ENCODE measurements at places on chromosomes 3 and 15. TPM values are rescaled to one million over a fixed set of nuclear protein-coding genes. Genes with fewer than 3 reads are reported as not detected.

DNA sequence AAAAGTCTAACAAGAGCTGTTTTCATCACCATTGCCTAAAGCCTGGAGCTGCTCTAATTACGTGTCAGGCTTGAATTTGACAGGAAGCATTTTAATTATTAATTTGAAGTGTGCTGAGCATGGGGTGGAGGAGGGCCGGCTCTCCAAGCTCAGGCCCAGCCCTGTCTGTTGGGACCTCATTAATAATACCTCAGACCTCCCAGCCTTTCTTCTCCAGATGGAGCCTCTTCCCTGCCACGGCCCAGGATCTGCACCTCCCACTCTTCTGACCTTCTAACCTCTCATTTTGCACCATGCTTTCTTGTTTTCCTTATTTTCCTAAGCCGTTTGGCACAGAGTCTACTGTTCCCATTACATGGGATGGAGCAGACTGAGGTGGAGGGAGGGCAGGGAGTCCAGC is 30.0 kb downstream of the INSYN1 start:
- no peaks in the 10 kb centered on the region for H3K27me3 ChIP-seq
- H3K27ac ChIP-seq, result no peak overlapping the region
- DNase-seq, result no peak
- H3K4me1 ChIP-seq, result no peaks in the 10 kb centered on the region
- no peak overlapping the region for H3K4me3 ChIP-seq

- no peaks in the 10 kb centered on the region for H3K4me1 ChIP-seq
- no peaks in the 10 kb centered on the region for H3K27me3 ChIP-seq
- DNase-seq, result no peak
- no peaks in the 10 kb centered on the region for H3K36me3 ChIP-seq
Measured at GRCh38 chr3:169548194-169548593, 115.3 kb downstream of the MECOM start.

GRCh38 chr3:53287131-53287629 is 31.4 kb upstream of the TKT start:
- H3K36me3 ChIP-seq, result no peaks in the 10 kb centered on the region
- no peak overlapping the region for H3K27ac ChIP-seq
- no peak overlapping the region for H3K4me3 ChIP-seq
- H3K27me3 ChIP-seq, result no peaks in the 10 kb centered on the region
- DNase-seq, result no peak
- H3K4me1 ChIP-seq, result no peaks in the 10 kb centered on the region

GP5 gene
- not detected for total RNA-seq

DNA sequence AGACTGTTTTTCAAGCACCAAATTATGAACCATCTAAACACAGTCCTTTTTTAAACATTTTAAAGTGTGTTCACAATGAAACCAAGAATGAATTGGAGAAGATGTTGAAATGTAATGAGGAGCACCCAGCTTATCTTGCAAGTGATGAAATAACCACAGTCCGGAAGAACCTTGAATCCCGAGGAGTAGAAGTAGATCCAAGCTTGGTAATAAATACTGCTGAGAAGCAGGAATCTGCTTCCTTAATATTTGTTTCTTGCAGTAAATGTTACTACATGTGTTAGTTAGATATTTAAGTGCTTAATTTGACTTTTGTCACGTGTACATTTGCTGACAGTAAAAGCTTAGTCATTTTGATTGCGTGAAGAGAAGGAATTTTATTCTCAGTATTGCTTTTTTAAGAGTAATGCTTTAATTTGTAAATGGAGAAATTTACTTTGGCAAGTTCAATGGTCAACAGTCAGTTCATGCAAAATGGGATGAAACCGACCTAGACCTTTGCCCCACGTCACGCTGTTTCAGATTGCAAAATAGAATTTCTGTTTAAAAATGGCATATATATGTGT is 69.8 kb downstream of the OPA1 start:
- no peaks in the 10 kb centered on the region for H3K4me1 ChIP-seq
- no peaks in the 10 kb centered on the region for H3K27me3 ChIP-seq
- peaks cover 8% of the 10 kb centered on the region for H3K36me3 ChIP-seq
- DNase-seq, result no peak
- H3K4me3 ChIP-seq, result no peak overlapping the region
- H3K27ac ChIP-seq, result no peak overlapping the region

DNA sequence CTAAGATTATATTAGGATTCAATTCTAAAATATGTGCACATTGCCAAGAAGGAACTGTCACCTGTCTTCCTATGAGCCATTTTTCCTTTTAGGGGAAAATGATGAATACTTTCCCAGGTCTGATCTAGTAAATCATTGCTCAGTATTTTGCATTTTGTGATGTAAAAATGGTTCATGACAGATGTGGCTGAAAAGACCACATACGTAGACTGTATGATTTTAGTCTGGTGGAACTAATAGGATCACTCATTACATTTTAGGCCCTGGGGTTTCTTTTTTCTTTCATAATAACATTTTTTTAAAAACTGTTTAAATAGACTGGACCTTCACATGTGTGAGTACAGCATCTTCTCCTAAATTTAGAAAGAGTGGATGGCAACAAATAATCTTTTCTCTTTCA is 201.7 kb upstream of the MLF1 start:
- H3K4me1 ChIP-seq, result no peaks in the 10 kb centered on the region
- no peaks in the 10 kb centered on the region for H3K27me3 ChIP-seq
- H3K27ac ChIP-seq, result no peak overlapping the region

ISG20 gene
- total RNA-seq, result 34.4 TPM

GRCh38 chr3:115248274-115248673 is 101.2 kb upstream of the ZBTB20 start:
- H3K4me3 ChIP-seq, result no peak overlapping the region
- DNase-seq, result no peak
- H3K36me3 ChIP-seq, result no peaks in the 10 kb centered on the region
- no peaks in the 10 kb centered on the region for H3K27me3 ChIP-seq
- no peak overlapping the region for H3K27ac ChIP-seq

DNA sequence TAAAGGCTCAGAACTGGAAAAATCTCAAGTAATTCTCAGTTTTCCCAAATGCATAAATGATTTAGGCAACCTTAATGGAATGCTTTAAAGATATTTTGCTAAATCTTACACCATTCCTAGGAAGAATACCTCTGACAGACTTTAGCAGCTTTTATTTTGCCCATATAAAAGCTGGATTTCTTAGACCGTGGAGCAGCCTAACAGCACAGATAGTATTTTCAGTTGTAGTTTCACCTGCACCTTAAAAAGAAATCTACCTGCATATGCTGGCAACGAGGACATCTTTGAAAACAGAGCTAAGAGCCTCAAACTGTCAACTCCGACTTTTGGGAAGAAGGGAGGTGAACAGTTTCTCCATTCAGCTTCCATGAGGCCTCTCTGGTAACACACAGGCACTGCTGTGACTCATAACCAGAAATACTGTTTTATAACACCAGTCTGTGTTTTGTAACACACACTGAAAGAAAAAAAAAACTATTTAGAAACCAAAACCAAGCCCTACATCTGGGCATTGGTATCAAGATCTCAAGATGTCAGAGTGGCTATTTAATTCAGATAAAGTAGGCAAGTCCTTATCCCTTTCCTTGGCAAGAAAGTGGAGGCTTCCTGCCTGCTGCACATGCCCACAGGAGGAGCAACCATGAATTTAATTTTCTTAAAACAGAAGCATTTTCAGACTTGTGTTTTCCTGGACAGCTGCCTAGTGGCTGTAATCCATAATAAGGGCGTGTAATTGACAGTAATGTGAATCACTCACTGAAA is 181.5 kb upstream of the ICE2 start:
- H3K27me3 ChIP-seq, result no peaks in the 10 kb centered on the region
- no peaks in the 10 kb centered on the region for H3K36me3 ChIP-seq
- no peak for DNase-seq
- no peaks in the 10 kb centered on the region for H3K4me1 ChIP-seq
- peak overlapping the region; percentile 15 for H3K27ac ChIP-seq
- no peak overlapping the region for H3K4me3 ChIP-seq

IL5RA gene
- 0.98 TPM for total RNA-seq

- no peaks in the 10 kb centered on the region for H3K4me1 ChIP-seq
- DNase-seq, result no peak
- no peak overlapping the region for H3K4me3 ChIP-seq
Measured at GRCh38 chr15:63231706-63232105, 42.3 kb downstream of the RAB8B start.

GRCh38 chr3:174199696-174200095 is 659.4 kb upstream of the NAALADL2 start:
- H3K36me3 ChIP-seq, result no peaks in the 10 kb centered on the region
- no peak overlapping the region for H3K4me3 ChIP-seq
- no peaks in the 10 kb centered on the region for H3K27me3 ChIP-seq
- no peak for DNase-seq
- no peak overlapping the region for H3K27ac ChIP-seq
- H3K4me1 ChIP-seq, result no peaks in the 10 kb centered on the region

GRCh38 chr3:10007126-10007782 is 19.0 kb upstream of the FANCD2 start:
- no peaks in the 10 kb centered on the region for H3K27me3 ChIP-seq
- peak; percentile 13 for DNase-seq
- no peak overlapping the region for H3K4me3 ChIP-seq
- H3K27ac ChIP-seq, result no peak overlapping the region
- H3K4me1 ChIP-seq, result peaks cover 11% of the 10 kb centered on the region

PRSS50 gene
- total RNA-seq, result 3.6 TPM

DNA sequence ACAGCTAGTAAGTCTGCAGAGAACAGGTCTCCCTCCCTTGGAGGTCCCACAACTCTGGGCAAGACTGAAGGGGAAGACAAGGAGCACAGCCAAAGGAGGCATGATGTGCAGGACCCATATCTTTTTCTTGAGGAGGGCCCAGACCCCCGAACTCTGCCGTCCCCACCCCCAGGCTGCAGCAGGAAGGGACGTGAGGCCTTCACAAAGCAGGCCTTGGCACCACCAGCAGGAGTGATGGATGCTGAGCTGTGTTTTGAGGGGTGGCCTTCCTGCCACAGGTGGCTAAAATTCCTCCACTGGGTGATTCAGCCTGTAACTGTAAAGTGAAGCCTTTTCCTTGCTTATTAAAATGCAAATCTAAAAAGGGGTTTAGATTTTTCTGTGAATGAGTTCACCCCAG is 8.6 kb downstream of the PLA2G4D start:
- no peaks in the 10 kb centered on the region for H3K27me3 ChIP-seq
- no peaks in the 10 kb centered on the region for H3K4me1 ChIP-seq
- DNase-seq, result no peak
- H3K27ac ChIP-seq, result no peak overlapping the region

RBMS3 gene
- 103 TPM for total RNA-seq

DNA sequence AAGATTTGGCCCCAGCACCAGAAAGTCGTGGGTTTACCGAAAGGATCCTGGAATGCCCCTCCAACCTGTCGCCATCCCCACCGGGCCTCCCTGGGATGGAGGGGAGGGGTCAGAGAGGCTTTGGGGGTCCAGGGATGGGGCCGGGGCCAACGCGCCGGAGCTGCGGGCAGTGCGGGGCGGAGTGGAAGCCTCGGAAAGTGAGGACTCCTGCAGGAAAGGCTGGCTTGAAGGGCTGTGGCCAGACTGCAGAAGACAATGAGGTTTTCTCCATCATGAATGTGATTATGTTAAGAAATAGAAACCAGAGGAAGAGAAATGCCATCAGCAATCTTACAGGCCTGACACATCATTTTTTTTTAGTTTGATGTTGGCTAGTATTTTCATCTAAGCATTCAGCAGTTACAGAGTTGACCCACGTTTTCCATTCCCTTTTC is 738 bp downstream of the YEATS2 start:
- H3K27me3 ChIP-seq, result no peaks in the 10 kb centered on the region
- peak overlapping the region; percentile 90 for H3K27ac ChIP-seq
- no peaks in the 10 kb centered on the region for H3K4me1 ChIP-seq
- H3K36me3 ChIP-seq, result no peaks in the 10 kb centered on the region
- H3K4me3 ChIP-seq, result peak overlapping the region; percentile 97

BHLHE40 gene
- 135 TPM for total RNA-seq

GRCh38 chr15:66886686-66887273 is 178.6 kb upstream of the SMAD3 start:
- no peaks in the 10 kb centered on the region for H3K27me3 ChIP-seq
- no peak overlapping the region for H3K27ac ChIP-seq
- H3K36me3 ChIP-seq, result no peaks in the 10 kb centered on the region
- no peak overlapping the region for H3K4me3 ChIP-seq
- peaks cover 11% of the 10 kb centered on the region for H3K4me1 ChIP-seq

DNA sequence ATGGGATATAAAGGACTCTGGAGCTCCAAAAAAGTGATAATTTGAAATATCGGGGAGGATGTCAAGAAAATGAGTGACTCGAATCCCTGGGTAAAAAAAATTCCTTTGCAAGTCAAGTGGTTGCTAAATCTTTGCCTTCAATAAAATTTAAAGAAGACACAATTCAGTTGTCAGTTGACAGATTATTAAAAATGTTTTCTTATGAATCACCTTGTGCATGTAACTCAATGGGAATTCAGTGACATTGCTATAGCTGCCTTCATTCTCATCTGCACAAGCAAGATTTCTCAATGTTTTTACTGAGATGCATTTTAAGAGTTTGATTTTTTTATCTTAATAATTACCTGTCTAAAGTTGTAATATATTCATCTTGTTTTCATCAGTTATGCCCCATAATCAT is 264.0 kb upstream of the IL12A start:
- H3K4me3 ChIP-seq, result no peak overlapping the region
- H3K27me3 ChIP-seq, result no peaks in the 10 kb centered on the region
- H3K36me3 ChIP-seq, result no peaks in the 10 kb centered on the region
- no peak overlapping the region for H3K27ac ChIP-seq
- DNase-seq, result no peak
- H3K4me1 ChIP-seq, result no peaks in the 10 kb centered on the region

GNAT1 gene
- not detected for total RNA-seq

GRCh38 chr15:79401301-79401700 is 30.8 kb upstream of the MINAR1 start:
- no peaks in the 10 kb centered on the region for H3K4me1 ChIP-seq
- DNase-seq, result no peak
- no peaks in the 10 kb centered on the region for H3K36me3 ChIP-seq

RPP25 gene
- 7.6 TPM for total RNA-seq

DIPK2A gene
- total RNA-seq, result 19.8 TPM

SEMA3G gene
- 255 TPM for total RNA-seq

DNA sequence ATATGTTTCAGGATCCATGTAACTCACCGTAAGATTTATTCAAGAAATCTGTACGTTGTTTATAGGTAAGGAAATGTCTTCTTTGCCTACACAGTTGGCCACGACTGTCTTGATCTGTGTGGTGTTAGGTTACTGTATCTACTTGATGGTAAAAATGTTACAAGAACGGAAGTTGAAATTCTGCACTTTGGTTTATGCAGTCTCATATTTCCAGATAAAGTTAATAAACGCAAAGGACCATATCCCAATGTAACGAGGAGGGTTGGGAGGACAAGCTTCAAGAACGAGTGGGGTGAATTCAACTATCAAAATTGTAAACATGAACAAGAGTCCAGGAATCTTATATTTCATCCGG is 1.0 kb downstream of the USF3 start:
- DNase-seq, result no peak
- peak overlapping the region; percentile 98 for H3K27ac ChIP-seq
- no peaks in the 10 kb centered on the region for H3K27me3 ChIP-seq
- H3K36me3 ChIP-seq, result no peaks in the 10 kb centered on the region
- no peaks in the 10 kb centered on the region for H3K4me1 ChIP-seq

- H3K4me3 ChIP-seq, result no peak overlapping the region
- no peak overlapping the region for H3K27ac ChIP-seq
- H3K4me1 ChIP-seq, result no peaks in the 10 kb centered on the region
- H3K27me3 ChIP-seq, result no peaks in the 10 kb centered on the region
- no peaks in the 10 kb centered on the region for H3K36me3 ChIP-seq
Measured at GRCh38 chr3:16216373-16216935, 42.0 kb downstream of the GALNT15 start.

Measured in breast epithelium (tissue), 4 donors.